ENCODE measurements at places on chromosomes 1 and 21. TPM values are rescaled to one million over a fixed set of nuclear protein-coding genes. Genes with fewer than 3 reads are reported as not detected.

DNA sequence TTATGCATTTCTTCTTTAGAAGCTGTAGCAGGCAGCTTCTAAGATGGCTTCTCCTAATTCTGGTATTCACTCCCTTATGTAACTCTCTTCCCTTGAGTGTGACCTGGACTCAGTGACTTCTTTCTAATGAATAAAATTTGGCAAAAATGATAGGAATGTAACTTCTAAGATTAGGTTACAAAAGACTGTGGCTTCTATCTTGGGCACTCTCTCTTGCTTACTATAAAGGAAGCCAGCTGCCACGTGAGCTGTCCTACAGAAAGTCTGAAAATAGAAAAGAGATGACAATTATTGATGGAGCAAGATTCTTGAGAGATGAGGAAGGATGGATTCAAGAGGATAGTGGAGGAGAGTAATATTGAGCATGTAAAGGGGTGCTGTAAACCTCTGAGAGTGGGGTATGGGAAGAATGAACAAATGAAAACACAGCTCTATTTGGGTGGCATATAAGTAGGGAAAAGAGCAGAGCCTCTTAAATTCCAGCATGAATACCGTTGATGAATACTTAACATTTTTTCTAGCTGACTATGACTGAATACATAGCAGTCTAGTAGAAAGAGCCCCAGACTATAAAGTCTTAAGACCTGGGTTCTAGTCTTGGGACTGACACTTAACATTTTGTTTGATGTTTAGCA lies 5.5 kb downstream of the TSEN15 start:
- H3K36me3 ChIP-seq = no peaks in the 10 kb centered on the region
- no peaks in the 10 kb centered on the region for H3K27me3 ChIP-seq
- no peak for DNase-seq
- no peak overlapping the region for H3K4me3 ChIP-seq

GRCh38 chr1:169698976-169699375 lies 12.4 kb downstream of the SELL start:
- no peak overlapping the region for H3K4me3 ChIP-seq
- H3K27me3 ChIP-seq = no peaks in the 10 kb centered on the region
- peaks cover 94% of the 10 kb centered on the region for H3K4me1 ChIP-seq
- H3K27ac ChIP-seq = peak overlapping the region; percentile 50
- DNase-seq = no peak

- no peak overlapping the region for H3K27ac ChIP-seq
- no peaks in the 10 kb centered on the region for H3K36me3 ChIP-seq
- no peak overlapping the region for H3K4me3 ChIP-seq
- H3K4me1 ChIP-seq = no peaks in the 10 kb centered on the region
- no peak for DNase-seq
These were observed 195.5 kb downstream of the KCNH1 start for GRCh38 chr1:210938416-210938925.

DNA sequence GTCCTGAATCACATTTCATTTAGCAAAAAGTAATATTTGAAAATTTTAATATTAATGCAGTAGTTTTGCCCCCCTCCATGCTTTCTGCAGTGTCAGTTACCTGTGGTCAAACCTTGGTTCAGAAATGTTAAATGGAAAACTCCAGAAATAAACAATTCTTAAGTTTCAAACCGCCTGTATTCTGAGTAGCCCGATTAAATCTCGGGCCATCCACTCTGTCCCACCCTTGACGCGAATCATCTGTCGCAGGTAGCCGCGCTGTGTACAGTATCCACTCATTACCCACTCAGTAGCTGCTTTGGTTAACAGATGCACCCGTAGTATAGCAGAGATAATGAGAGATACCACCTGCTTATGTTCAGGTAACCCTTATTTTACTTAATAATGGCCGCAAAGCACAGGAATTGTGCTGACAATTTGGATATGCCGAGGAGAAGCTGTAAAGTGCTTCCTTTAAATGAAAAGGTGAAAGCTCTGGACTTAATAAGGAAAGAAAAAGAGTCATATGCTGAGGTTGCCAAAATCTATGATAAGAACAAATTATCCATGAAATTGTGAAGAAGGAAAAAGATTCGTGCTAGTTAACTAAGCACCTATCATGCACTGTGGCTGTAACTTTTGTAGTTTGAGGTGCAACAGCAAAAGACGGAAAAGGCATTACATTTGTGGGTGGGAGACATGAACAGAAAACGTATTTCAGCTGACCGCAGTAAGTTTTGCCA lies 889 bp upstream of the SCYL3 start:
- peak overlapping the region; percentile 98 for H3K27ac ChIP-seq
- peaks cover 23% of the 10 kb centered on the region for H3K4me1 ChIP-seq
- DNase-seq = no peak
- no peaks in the 10 kb centered on the region for H3K27me3 ChIP-seq
- H3K36me3 ChIP-seq = no peaks in the 10 kb centered on the region

- no peaks in the 10 kb centered on the region for H3K27me3 ChIP-seq
- peak overlapping the region; percentile 58 for H3K4me3 ChIP-seq
- no peaks in the 10 kb centered on the region for H3K36me3 ChIP-seq
- peak overlapping the region; percentile 74 for H3K27ac ChIP-seq
- no peak for DNase-seq
These were observed 1.2 kb downstream of the ZDHHC18 start for GRCh38 chr1:26827663-26828062.

GRCh38 chr1:177256153-177257075 lies 85.7 kb downstream of the BRINP2 start:
- H3K36me3 ChIP-seq = no peaks in the 10 kb centered on the region
- DNase-seq = no peak
- H3K27me3 ChIP-seq = no peaks in the 10 kb centered on the region
- H3K4me3 ChIP-seq = no peak overlapping the region
- no peaks in the 10 kb centered on the region for H3K4me1 ChIP-seq

DNA sequence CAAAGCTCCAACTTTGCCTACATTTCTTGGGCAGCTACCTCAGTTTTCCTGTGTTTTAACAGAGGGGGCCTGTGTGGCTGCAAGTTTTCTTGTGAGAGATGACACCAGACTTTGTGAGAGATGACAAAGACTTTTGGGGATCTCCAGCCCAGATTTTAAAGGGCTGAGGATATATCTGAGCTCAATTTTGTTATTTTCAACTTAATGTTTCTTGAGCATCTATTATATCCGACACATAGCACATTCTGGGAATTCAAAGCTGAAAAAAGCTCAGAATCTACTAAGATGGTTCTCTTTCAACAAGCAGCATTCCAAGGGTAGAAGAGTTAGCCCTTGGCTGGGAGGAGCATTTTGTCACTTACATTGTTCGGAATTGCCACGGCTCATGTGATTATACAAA lies 53.4 kb upstream of the PTGFRN start:
- peaks cover 8% of the 10 kb centered on the region for H3K4me1 ChIP-seq
- DNase-seq = no peak
- no peaks in the 10 kb centered on the region for H3K36me3 ChIP-seq
- no peak overlapping the region for H3K27ac ChIP-seq
- no peak overlapping the region for H3K4me3 ChIP-seq

- no peak overlapping the region for H3K27ac ChIP-seq
- no peaks in the 10 kb centered on the region for H3K27me3 ChIP-seq
- H3K4me1 ChIP-seq = no peaks in the 10 kb centered on the region
- no peak overlapping the region for H3K4me3 ChIP-seq
- DNase-seq = no peak
These were observed 131.6 kb downstream of the RRAGC start for GRCh38 chr1:38727684-38728584.

- H3K4me3 ChIP-seq = peak within 1 kb of the TSS; percentile 73
- H3K4me1 ChIP-seq = no peaks in the 10 kb centered on the region
- H3K36me3 ChIP-seq = no peaks in the 10 kb centered on the region
- peak within 1 kb of the TSS; percentile 74 for H3K27ac ChIP-seq
These were observed at the start of gene BOLA1 for GRCh38 chr1:149899460-149900284. TSS of gene BOLA1 (plus strand) at chr1:149899568. CDS start at chr1:149900060, 492 bp downstream.

DNA sequence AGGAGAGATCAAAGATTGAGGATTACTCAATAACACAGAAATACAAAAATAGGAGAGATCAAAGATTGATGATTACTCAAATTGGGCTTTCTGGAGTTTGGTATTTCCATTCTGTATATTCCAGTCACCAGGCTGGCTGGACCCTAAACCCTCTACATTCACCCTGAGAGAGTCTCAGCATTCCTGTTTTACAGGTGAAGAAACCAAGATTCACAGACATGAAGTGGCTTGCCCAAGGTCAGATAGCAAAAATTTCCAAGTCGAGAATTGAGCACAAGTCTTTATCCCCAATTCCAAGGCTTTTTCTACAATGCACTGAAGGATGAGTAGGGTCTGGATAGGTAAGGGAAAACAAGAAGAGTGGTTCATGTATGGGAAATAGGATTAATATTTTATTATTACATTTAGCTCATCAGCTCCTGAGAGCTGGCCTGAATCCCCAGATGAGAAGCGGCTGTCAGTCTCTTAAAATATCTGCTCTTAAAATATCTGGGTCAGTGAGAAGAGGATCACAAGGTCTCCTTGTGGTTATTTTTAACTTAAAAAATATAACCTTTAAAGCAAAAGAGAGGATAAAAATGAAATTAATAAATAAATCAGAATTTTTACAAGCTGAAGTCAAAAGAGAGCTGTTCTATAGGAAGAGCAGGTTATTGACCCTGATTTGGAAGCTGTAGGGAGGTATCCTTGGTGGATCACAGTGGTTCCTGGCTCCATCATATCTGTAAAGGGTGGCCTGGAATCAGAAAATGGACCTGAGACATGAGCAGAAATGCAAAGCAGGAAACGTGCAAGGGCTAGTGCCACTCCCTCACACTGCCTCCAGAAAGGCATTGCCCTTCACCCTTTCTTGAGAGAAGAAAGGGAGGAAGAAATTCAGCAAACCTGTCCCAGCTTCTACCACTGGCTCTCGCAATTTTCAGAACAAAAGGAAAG lies 29.1 kb upstream of the SEC16B start:
- no peak overlapping the region for H3K4me3 ChIP-seq
- no peaks in the 10 kb centered on the region for H3K36me3 ChIP-seq
- no peak overlapping the region for H3K27ac ChIP-seq
- no peaks in the 10 kb centered on the region for H3K27me3 ChIP-seq
- no peak for DNase-seq

- H3K27ac ChIP-seq = peak overlapping the region; percentile 50
- no peak overlapping the region for H3K4me3 ChIP-seq
- peaks cover 23% of the 10 kb centered on the region for H3K4me1 ChIP-seq
- no peak for DNase-seq
These were observed 9.2 kb downstream of the S100A10 start for GRCh38 chr1:151984313-151984956.

DNA sequence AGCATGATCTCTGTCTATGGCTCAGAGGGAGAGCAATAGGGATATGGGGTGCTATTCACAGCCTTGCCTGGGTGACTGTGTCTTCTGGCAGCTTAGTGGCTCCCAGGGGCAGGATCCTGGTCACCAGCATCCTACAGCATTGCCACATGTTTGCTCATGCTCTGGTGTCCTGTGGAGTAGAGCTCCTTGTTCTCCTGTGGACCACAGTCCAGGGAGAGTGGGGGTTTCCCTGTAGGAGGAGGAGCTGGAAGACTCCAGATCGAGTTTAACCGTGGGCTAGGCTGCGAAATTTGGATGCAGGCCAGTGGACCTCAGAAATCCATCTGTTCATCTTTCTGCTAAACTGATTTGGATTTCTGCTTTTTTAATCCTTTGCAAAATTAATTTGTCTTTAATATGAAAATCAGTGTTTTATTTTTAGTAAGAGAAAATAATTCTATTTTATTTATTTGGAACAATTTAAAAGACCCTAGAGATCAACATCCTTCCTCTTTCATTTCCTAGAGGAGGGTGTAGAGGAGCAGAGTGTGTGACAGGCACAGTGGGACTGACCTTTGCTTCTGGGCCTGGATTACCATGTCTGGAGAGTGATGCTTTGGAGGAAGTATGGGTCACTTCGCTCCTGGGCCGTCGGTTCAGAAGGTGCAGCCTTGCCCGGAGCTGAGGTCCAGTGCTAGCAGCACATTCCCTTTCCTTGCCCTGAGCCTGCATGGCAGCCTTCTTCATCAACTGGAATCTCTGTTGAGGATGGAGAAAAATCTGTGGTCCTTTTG lies 17.4 kb downstream of the ADARB1 start:
- no peaks in the 10 kb centered on the region for H3K36me3 ChIP-seq
- no peak overlapping the region for H3K27ac ChIP-seq
- H3K4me3 ChIP-seq = no peak overlapping the region

DNA sequence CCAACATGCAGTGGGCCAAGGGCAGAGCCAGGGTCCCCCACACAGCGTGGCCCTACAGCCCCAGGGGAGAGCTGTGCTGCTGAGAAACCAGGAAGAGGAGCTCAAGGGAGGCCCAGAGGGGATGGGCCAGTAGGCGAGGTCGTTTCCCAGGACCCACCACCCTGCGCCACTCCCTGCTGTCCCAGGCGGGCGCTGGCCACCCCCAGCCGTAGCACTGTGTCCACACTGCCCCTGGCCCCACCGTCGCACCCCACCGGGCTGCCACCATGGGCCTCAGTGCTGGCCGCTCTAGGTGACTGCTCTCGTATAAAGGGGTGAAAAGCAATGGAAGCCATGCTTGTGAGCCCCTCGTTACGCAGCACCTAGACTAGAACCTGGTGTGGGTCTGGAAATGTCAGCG lies 22.4 kb downstream of the NADK start:
- DNase-seq = no peak
- H3K4me3 ChIP-seq = no peak overlapping the region
- H3K36me3 ChIP-seq = peaks cover 58% of the 10 kb centered on the region
- H3K4me1 ChIP-seq = no peaks in the 10 kb centered on the region
- H3K27ac ChIP-seq = no peak overlapping the region

- no peak overlapping the region for H3K4me3 ChIP-seq
- no peak for DNase-seq
- H3K4me1 ChIP-seq = no peaks in the 10 kb centered on the region
- no peaks in the 10 kb centered on the region for H3K27me3 ChIP-seq
These were observed 870.5 kb upstream of the CXADR start for GRCh38 chr21:16642353-16642752.

GRCh38 chr1:201112173-201112731 lies at the start of gene CACNA1S:
TSS of gene CACNA1S (minus strand) at chr1:201112426. CDS start at chr1:201112339, 87 bp downstream.
- no peak within 1 kb of the TSS for H3K27ac ChIP-seq
- DNase-seq = no peak
- no peak within 1 kb of the TSS for H3K4me3 ChIP-seq
- H3K4me1 ChIP-seq = peaks cover 18% of the 10 kb centered on the region

Gene PPIAL4G
- 0.40 TPM for total RNA-seq

Gene PODN
- not detected for total RNA-seq

Gene KIF21B
- 70.8 TPM for total RNA-seq

Gene LMOD1
- total RNA-seq = 0.16 TPM

Gene ST6GALNAC5
- not detected for total RNA-seq

Gene OLIG2
- total RNA-seq = not detected

Gene JAM2
- total RNA-seq = not detected

Gene GPR25
- total RNA-seq = 1.5 TPM

Gene TRAF3IP3
- total RNA-seq = 332 TPM

Gene OR2T35
- not detected for total RNA-seq

Gene TLR5
- 2.5 TPM for total RNA-seq

Gene RXFP4
- not detected for total RNA-seq

Gene CR1L
- not detected for total RNA-seq

Gene WDTC1
- 54.1 TPM for total RNA-seq

Gene CORT
- total RNA-seq = not detected

Gene RHBDL2
- total RNA-seq = not detected
